SK-N-DZ (cell line): ENCODE measurements at places on chromosomes 4 and X.

GRCh38 chr4:123785538-123785937 is 388.9 kb downstream of the SPRY1 start:
- DNase-seq: no peak

GRCh38 chr4:40395908-40396793 is 61.0 kb downstream of the CHRNA9 start:
- no peak for DNase-seq

- no peak for DNase-seq
These were observed 534.0 kb downstream of the ARAP2 start for GRCh38 chr4:35710343-35710742.

- no peak for DNase-seq
These were observed 100.8 kb downstream of the RPA4 start for GRCh38 chrX:96984538-96984937.
